ENCODE measurements at places on chromosomes 6 and 20.
A peak's percentile ranks its signal among the peaks of the same experiment; 100 is the strongest.

DNA sequence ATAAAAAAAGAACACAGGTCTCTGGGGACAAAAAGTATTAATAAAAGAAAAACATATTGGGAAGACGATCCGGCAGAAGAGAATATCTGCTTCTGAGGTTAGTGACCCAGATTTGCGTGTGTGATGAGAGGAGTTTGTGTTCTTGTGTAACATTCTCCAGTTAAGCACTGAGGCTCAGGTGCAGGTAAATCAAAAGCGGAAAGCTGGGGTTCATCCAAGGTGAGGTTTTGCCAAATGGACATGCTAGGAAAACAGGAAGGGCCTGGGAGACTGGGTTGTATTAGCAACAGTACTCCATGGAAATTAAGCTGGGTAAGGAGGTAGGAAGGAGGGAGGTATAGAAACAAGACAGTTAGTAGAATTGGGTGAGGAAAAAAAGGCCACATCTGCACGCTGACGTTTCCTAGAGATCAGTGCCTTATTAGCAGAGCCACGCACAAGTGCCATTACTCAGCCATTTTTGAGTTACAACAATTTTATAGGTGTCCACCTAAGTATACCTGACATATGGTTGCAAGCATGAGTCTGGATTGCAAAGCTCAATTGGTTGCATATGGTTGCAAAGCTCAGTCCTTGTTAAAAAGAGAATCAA lies 139.6 kb downstream of the ZMYND8 start:
- DNase-seq = no peak

- no peak for DNase-seq
Measured at GRCh38 chr6:33343953-33344611, 26.5 kb upstream of the ZBTB22 start.

GRCh38 chr20:7728338-7728737 lies 211.9 kb downstream of the HAO1 start:
- DNase-seq = no peak

DNA sequence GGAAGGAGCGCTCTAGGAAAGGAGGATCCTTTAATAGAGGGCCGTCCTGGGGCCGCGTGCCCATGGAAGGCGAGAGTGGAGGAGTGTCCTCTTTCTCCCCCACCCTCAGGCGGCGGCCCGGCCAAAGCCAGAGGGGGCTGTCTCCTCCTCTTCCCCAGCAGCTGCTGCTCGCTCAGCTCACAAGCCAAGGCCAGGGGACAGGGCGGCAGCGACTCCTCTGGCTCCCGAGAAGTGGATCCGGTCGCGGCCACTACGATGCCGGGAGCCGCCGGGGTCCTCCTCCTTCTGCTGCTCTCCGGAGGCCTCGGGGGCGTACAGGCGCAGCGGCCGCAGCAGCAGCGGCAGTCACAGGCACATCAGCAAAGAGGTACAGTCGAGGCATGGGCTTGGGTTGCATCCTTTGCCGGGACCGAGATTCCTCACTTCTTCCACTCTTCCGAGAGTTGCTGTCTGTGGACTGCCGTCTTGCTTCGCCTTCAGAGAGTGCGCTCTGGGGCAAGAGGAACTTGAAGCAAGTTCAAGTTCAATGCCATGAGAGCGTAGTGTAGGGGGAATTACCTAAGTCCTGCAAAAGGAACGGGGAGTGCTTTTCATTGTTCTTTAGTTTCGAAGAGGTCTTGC lies at the start of gene LAMA2:
TSS of gene LAMA2 (plus strand) at position 148 of the 621 bp plus-strand sequence. CDS start at position 256, 108 bp downstream.
- DNase-seq = no peak

GRCh38 chr6:103119056-103119455 lies 1725.5 kb downstream of the GRIK2 start:
- DNase-seq = no peak

- no peak for DNase-seq
Measured at GRCh38 chr6:53360093-53360912, 11.6 kb upstream of the ELOVL5 start.

DNA sequence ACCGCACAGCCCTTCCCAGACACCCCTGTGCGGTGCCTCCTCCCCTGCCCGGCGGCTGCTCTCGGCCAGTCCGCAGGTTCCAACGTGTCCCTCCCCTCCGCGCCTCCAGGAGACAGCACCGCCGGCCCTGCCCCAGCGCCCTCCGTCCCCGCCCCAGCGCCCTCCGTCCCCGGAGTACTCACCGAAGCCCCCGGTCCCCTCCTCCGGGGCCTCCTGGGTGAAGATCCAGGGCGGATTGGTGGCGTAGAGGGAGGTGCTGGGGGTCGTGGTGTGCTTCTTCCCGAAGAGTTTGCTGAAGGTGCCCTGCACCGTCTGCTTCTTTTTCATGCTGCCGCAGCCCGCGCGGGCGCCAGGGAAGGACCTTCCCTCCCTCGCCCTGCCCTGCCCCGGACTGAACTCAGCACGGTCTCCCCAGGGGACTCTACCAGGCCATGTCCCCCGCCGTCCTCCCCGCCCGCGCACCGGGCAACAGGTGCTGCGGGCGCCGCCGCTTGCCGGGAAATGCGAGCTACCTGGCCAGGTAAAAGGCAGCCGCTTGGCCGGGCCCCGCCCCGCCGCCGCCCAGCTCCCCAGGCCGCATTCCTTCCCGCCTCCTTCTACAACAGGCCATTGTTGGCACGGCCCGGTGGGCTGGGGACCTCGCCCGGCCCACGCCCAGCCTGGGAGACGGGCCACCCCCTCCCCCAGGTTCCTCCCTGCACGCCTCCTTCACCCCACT lies at the start of gene C6orf132:
TSS of gene C6orf132 (minus strand) at position 503 of the 718 bp plus-strand sequence. CDS start at position 327, 176 bp downstream.
- peak; percentile 31 for DNase-seq

- DNase-seq = no peak
Measured at GRCh38 chr6:146850981-146851380, 252.2 kb downstream of the ADGB start.

GRCh38 chr6:31476515-31477139 lies 21.3 kb upstream of the MICB start:
- DNase-seq = no peak

DNA sequence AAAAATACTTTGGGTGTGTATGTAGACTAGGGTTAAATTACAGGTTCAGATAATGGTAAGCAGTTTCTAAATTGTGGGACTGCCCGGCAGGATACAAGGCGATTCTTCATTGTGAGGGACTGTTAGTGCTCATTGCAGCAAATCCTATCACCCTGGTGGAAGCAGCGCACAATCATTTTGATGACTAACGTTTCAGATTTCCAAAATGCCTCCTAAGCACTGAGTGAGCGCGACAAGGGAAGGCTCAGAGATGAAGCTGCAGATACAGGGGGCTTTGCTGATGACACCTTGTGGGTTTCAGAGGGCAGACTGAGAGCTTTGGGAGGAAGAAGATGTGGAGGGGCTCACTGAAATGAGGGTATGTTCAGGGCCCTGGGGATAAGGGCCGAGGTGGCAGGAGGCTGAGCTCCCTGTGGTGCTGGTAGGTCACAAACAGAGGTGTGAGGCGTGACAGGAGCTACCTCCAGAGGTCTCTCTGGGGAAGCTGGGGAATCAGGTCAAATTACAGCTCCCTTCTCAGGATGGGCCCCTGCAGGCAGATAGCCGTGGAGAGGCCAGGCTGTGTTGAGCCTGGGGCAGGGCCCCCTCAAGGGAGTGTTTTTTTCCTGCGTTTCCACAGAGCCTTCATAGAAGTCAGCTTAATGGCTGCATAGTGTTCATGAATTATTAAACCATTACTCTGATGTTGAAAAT lies 84.5 kb upstream of the FYN start:
- DNase-seq = peak; percentile 78

GRCh38 chr6:97790926-97791590 lies 508.0 kb upstream of the MMS22L start:
- DNase-seq = no peak

DNA sequence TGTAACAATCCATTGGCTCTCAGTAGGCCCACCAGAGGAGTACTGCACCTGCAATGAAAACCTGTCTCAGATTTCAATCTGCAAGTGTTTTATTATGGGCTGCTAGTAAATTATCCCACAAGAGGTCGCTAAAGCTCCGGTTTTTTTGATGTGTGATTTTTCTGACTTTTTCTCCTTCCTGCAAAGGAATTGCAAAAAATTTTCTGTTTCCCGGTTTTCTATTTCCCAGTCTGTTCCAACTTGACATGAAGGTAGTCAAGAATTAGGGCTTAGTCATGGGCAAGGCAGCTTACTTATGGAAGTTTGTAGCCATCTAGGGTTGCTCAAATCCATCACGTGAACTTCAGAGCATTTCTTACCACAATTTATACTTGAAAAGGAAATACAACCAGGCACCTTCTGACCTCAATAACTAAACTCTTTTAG lies 38.5 kb upstream of the AHI1 start:
- peak; percentile 51 for DNase-seq

GRCh38 chr20:57481281-57481711 lies 43.6 kb downstream of the CTCFL start:
- no peak for DNase-seq

- no peak for DNase-seq
Measured at GRCh38 chr6:53827531-53827930, 32.7 kb downstream of the LRRC1 start.

DNA sequence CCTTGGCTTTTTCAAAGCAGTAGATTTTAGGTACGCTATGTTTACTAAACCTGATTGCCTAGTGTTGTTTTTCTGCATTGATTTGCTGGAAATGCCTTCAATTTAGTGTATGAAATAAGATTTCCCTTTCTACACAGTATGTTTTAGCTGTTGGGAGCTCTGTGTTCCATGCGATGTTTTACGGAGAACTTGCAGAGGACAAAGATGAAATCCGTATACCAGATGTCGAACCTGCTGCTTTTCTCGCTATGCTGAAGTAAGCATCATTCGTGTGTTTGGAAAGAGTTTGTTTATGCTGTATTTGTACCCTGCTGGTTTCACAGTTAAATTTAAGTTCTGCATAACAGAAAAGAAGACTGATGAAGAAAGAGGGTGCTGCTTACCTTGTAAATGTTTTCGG lies 1.9 kb downstream of the BTBD3 start:
- peak; percentile 40 for DNase-seq

DNA sequence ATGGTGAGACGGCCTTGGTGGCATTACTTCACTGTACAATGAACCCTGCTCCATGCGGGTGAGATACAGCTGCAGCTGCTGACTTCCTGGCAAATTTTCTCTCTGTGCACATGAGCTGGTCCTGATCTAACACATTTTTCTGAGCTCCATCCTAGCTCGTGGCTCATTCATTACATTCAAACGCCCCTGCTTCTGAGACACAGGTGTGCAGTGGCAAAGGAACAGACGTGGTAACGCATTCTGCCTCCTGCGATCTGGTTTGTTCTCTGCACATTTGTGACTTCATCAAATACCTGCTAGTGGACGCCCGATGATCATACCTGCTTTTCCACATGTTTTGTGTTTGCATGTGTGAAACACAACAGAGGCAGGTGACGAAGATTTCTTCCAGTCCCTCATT lies 189.6 kb upstream of the PDE10A start:
- no peak for DNase-seq

DNA sequence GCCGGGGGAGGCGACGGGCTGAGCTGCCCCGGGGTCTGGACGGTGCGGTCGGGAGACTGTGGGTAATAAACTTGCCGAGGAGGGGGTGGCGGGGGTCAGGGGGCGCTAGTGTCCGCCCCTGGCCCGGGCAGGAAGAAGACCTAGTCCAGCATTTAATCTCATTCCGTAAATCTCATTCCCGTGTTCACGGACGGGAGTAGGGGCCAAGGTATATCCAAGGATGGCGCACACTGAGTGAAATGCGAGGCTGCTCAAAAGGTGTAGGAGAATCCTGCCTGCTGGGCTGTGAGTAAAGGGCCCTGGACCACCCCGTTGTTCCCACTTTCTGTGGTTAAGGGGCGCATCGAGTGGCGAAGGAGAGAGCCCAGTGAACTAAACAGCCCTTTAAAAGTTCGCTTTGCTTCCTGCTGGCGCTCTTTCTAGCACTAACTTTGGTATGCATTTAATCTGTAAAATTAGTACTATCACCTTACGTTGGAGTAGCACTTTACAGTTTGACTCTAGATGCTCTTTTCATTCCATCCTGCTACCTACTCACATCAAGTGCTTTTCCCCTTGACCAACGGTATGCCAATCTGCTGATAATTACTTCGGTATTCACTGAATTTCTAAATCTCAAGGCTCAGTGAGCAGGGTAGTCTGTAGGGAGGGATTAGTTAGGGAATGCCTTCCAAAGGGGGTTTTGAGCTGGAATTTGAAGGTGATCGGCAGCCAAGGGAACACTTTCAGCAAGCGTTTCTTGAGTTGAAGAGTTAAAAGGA lies 730 bp downstream of the PARD6B start:
- DNase-seq = peak; percentile 37

DNA sequence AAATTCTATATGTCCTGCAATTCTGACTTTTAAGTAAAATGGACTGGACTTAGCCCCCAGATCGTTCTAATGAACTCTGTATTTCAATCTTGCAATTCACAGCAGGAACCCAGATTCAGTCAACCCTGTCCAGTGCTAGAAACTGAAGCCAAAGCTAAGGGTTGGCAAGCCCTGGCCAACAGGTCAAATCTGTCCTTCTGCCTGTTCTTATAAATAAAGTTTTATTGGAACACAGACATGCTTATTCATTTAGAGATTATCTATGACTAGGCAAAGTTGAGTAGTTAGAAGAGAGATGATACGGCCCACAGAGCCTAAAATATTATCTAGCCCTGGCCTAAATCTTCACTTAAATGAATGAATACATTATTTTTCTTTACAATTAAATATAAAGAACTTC lies 339.2 kb upstream of the JARID2 start:
- no peak for DNase-seq

- DNase-seq = no peak
Measured at GRCh38 chr6:157830354-157831017, 7.4 kb downstream of the SNX9 start.

GRCh38 chr6:158938220-158938619 lies 61.8 kb downstream of the RSPH3 start:
- DNase-seq = no peak

GRCh38 chr6:359261-360035 lies 32.1 kb upstream of the IRF4 start:
- no peak for DNase-seq

- DNase-seq = no peak
Measured at GRCh38 chr20:17460119-17460518, 71.1 kb downstream of the BFSP1 start.

DNA sequence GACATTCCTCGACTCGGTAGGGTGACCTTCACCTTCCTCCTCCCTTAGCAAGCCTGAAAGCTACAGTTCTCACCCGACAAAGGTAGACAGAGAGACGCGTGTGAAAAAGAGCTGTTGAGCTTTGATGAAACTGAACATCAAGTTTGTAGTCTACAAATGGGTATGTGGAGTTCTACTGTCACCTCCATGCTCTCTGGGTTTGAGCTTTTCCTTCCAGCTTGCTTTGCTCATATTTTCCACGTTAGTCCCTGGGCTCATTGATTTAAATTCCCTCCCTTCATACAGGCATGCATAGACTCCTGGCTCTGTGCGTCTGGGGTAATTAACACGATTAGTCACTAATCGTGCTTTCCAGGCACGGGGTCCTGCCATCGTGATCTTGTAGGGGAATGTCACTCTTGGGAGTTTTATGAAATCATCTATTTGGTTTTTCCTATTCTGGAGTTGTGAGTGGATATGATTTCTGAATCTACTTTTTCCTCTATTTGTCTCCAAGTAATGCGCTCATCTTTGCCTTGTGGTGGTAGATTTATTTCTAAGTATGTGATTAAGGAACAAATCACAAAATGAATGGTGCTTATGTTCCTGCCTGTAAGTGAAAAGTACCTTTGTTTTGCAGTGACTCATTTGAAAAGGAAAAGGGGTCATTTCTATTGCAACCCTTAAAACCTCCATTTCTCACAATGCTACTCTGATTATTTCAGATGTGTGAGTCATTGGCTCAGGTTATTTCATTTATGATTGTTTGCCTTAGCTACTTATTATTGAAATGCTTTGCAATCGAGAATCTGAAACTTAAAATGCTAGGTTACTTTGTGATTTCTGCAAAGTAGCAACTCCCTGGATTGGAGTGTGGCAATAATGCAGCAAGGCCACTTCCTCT lies 154.6 kb downstream of the ZDHHC14 start:
- DNase-seq = no peak

Measured in NCI-H345 (cell line).